ENCODE measurements at places on chromosomes 3 and 15. TPM values are rescaled to one million over a fixed set of nuclear protein-coding genes. Genes with fewer than 3 reads are reported as not detected.

The ECT2 gene
- 13.6 TPM for total RNA-seq

The CYP1A1 gene
- total RNA-seq = 3.4 TPM

The LMAN1L gene
- not detected for total RNA-seq

The MST1R gene
- total RNA-seq = 29.2 TPM

The TRA2B gene
- 80.6 TPM for total RNA-seq

The HHLA2 gene
- not detected for total RNA-seq

The ERICH6 gene
- total RNA-seq = under 0.01 TPM
